ENCODE measurements at places on chromosomes 7 and 10.

GRCh38 chr10:95246582-95247051, 44.2 kb downstream of the PDLIM1 start:
- DNase-seq = peak; percentile 39

GRCh38 chr7:69683002-69683401, 84.7 kb downstream of the AUTS2 start:
- no peak for DNase-seq

DNA sequence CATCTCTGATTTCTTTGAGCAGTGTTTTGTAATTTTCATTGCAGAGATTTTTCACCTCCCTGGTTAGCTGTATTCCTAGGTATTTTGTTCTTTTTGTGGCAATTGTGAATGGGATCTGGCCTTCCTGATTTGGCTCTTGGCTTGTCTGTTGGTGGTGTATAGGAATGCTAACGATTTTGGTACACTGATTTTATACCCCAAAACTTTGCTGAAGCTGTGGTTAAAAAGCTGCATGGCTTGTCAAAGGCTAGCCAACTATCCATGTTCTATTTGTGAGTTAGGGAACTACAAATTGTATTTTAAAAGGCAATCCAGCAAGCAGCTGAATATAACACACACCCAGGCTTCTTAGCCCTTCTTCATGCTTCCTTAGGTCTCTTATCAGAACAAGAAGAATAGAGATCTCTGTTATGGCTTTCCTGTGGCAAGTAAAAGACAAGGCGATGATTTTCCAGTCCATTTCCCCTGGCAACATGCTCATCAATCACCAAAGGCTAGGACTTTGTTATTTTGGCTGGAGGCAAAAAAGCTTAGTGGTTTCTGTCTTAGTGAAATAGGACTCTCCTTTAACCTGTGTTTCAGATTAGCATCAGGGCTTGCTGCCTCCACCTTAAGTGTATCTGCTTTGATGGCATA, 77.5 kb downstream of the CDK6 start:
- DNase-seq = no peak

DNA sequence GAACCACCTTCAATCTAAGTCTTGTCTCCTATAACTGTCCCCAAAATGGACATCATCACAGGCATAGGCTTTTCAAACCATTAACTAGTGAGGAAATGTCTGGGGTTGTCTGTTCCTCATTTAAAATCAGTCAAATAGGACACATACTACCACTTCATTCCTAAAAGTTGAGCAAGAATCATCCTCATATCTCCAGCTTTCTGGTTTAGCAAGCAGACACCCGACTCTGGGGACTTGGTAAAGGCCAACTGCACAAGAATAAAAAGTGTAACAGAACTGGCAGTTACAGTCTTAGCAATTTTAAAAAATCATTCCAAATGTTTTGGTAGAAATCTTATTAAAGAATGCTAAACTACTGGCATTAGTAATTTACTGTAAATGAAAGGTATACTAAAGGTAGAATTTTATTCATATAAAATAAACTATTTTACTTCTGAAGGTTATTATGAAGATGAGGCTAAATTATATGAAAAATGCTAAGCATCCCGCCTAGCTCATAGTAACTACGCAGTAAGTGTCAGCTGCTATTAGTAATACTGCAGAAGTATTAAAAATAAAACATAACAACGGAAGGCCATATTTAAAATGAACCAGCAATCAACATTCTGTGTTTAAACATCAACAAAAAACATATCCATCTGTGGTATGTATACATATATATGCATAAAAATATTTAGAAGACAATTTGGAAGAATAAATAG, 60.8 kb downstream of the ZNF438 start:
- DNase-seq = no peak

DNA sequence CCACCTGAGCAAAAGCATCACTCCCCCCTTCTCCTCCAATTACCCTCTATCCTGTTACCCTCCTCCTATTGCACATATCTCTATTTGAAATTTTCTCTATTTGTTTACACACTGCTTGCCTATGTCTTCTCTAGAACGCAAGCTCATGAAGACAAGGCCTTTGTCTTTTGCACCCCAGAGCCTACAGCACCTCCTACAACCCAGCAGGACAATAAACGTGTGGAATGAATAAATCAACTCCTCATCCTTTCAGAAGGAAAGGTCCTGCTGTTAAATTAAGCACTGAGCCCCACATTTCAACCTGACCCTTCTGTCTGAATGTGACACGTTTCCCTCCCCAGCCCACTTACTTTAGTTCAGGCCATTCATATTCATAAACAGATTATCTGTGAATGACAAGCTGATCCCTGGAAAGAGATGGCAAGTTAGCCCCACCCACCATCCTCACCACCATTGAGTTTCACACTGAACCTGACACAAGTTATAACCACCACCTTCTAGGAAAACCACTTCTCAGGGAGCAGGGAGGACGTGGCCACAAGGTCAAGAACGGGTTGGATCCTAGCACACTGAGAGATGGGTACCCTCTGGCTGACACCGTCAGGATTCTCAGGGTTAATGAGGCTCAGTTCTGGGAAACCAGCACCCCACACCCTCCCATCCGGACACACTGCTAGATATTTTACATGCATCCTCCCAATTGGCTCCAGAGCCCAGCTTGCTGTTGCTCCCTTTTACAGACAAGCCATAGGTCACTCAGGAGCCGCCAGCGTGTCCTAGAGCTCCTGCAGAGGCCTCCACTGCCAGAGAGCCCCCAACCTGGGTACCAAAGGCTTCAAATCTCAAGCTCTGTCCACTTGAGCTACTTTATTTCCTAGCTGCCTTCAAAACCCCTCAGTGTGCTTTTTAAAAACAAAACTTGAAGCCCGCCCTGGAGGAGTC, 934 bp downstream of the PRTFDC1 start:
- DNase-seq = no peak

GRCh38 chr7:43758029-43758821, at the start of gene BLVRA:
Gene BLVRA, plus strand, starts transcription at chr7:43758680. Its CDS starts 12,479 bp downstream, at chr7:43771159.
- DNase-seq = peak; percentile 62

GRCh38 chr7:40382145-40382544, 247.3 kb downstream of the SUGCT start:
- no peak for DNase-seq

- DNase-seq = no peak
Observed at GRCh38 chr7:22352887-22353286, 4.1 kb downstream of the RAPGEF5 start.

DNA sequence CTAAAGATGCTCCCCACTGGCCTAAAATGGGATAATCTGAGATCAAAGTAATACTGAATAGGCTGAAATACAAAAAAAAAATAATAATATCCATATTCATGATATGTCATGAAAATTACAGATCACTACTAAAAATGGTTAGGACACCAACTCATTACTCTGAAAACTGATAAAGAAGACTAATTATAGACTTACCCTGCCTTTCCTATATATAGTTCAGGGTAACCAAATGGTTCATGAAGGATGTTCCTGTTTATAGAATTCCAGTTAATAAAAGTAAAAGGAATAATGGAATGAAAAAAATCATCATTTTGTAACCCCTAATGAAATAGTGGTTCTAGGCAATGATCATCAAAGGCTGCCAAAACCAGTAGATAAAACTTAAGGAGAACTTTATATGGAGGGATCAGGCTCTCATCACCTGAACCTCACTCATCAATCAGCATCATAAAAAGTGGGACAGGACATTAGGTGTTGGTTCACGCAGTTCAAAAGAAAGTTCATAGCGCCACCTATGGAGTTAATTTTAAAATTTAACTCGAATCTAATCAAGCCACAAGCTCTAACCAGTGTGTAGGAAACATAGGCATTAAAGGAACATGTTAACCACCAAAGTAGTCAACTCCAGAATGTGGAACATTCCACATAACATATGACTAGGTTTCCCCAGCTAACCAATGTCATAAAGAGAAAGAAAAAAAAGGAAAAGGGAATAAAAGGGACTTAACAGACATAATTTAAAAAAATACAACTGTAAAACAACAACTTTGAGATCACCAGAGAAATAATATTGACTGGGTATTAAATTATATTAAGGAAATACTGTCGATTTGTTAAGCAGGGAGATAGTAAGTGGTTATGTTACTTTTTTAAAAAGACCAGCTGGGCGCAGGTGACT, 35.7 kb downstream of the P4HA1 start:
- DNase-seq = no peak

- no peak for DNase-seq
Observed at GRCh38 chr7:43625453-43625852, 42.5 kb downstream of the STK17A start.

DNA sequence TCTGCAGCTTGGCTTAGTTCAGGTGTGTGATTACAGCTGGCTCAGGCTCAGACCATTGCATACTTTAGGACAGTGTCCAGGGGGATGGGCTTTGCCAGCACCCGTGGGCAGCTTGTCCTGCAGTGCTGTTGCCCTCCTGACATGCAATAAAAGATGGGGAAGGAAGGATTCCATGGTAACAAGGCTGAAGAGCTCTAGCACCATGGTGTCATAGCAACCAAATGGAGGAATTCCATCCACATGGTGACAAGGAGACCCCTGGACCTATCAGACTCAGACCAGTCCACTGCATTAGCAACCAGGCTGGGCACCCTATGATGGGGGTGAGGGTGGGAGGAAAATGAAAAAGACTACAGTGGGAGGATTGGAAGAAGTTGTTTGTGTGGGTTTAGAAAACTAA, 49.9 kb downstream of the SORCS3 start:
- no peak for DNase-seq

- no peak for DNase-seq
Observed at GRCh38 chr7:139330333-139331030, 10.7 kb upstream of the FMC1 start.

DNA sequence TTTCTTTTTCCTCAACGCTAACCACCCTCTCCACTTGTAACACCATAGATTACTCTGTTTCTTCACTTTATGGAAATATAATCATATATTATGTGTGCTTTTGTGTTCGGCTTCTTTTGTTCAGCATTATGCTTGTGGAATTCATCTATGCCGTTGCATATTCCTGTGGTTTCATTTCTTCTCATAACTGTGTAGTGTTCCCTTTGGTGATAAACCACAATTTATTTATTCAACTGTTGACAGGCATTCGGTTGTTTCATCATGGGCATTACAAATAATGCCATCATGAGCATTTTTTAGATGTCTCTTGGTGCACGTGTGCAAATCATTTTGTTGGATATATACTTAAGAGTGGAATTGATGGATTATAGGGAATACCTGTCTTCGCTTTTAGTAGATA, 12.1 kb downstream of the AVL9 start:
- no peak for DNase-seq

GRCh38 chr7:156222151-156222550, 409.9 kb upstream of the SHH start:
- no peak for DNase-seq

DNA sequence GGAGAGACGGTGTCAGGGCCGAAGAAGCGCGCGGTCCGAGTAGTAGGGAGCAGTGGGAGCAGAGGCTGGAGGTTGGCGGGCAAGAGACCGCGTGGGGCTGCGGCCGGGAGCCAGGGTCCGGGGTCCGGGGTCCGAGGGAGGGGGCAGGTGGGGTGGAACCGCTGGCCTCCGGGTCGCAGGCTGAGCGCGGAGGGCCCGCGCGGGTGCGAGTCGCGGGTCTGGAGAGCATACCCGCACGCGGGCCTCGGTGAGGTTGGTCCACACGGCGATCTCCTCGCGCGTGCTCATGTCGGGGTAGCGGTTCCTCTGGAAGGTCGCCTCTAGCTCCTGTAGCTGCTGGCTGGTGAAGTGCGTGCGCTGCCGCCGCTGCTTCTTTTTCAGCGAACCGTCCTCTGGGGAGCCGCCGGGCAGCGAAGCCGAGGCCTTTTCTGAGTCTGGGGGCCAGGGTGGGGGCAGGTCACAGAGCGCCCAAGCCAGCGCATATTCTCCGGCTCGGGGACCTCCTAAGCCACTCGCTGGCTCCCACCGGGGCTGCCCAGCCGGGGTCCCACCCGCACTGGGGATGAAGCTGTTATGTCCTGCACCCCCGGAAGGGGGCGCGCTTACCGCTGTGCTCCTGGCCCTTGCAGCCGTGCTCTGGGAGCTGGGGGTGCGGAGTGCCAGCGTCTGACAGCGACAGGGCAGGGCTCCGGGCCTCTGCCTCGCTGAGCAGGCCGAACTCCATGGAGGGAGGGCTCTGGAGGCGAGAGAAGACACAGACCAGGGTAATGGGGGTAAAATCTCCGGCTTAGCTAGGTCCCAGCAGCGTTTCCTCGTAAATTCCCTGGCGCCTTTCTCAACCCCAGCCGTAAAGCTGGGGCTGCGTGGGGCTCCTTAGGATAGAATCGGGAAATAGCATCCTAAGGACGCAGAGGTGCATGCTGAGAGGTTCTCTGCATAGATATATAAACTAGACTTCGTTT, 5.5 kb downstream of the ELOVL3 start:
- DNase-seq = peak; percentile 57

GRCh38 chr10:108812296-108812695, 1111.0 kb downstream of the XPNPEP1 start:
- no peak for DNase-seq

DNA sequence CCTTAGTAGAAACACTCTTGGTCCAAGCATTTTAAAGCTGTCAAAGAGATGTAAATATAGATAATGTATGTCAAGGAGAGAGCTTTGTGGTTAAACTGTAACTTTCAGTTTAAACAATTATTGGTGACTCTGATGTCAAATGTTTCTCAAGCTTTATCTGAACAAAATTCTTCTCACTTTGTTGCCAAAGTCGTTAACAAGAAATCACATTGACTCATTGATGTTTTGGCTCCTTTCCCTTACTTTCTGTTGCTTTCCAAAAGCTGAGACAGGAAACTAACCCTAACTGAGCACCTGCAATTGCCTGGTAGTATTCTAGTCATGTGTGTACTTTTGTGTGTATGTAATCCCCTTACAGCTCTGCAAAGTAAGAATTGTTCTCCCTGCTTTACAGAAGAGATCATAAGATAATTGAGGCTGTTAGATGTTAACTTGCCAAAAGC, 108.5 kb downstream of the CFTR start:
- DNase-seq = no peak

GRCh38 chr10:78313048-78313381, 279.4 kb downstream of the RPS24 start:
- no peak for DNase-seq

Data from stimulated activated CD4-positive, alpha-beta T cell treated with anti-CD3 and anti-CD28 coated beads, Interleukin-1b, Interleukin-23, amount 100 ng/mL, for 24 hours (primary cell).